ENCODE measurements at places on chromosomes 12 and 14. TPM values are rescaled to one million over a fixed set of nuclear protein-coding genes. Genes with fewer than 3 reads are reported as not detected.

GRCh38 chr14:102593061-102593824, 794 bp downstream of the RCOR1 start:
- no peak for DNase-seq

- no peak for DNase-seq
Observed at GRCh38 chr12:8594072-8594471, 18.6 kb downstream of the AICDA start.

- no peak for DNase-seq
Observed at GRCh38 chr12:4830556-4831210, 79.0 kb upstream of the KCNA1 start.

DNA sequence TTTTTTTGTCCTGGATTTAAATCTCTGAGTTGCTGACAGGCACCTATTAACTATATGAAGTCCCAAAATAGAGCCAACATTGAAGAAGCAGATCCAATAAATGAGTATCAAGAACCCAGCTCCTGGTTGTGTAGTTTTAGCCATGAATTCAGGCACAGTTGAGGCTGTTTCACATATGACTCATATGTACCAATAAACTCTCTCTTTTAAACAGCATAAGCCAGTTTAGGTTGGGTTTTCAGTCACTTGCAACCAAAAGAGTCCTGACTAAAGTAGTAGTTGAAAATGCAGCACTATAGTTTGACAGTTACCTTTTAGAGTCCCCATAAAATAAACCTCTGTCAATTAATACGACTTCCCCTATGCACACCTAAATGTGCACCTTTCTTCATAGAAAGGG, 389.9 kb downstream of the RPS29 start:
- no peak for DNase-seq

DNA sequence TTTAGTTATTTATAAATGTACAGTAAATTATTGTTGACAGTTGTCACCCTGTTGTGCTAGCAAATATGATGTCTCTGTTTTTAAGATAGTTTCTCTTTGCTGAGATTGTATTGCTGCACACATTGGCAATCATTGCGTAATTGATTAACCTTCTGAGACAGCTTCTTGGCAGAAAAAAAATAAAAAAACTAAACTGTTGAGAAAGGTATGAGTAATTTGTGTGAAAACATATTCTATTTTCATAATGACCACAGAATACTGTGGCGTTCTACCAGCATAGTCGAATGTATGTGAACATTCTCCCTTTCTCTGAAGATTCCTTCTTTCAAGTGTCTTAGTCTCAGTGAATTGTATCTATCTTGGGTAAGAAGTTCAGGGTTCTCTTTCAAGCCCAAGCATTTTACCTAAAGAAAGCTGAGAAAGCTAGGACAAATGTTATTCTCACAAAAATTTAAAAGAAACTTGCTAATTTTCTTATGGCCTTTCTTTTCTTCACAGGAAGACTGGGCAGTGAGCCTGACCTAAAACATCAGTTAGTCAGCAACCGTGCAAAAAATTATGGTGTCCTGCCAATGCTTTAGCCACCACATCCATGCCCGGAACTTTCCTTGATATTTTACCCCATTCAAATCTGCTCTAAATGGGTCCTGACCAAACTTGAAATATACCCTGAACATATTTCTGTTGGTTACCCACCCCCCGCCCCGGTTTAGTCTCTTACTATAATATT, 69.0 kb upstream of the REP15 start:
- DNase-seq = peak; percentile 91

DNA sequence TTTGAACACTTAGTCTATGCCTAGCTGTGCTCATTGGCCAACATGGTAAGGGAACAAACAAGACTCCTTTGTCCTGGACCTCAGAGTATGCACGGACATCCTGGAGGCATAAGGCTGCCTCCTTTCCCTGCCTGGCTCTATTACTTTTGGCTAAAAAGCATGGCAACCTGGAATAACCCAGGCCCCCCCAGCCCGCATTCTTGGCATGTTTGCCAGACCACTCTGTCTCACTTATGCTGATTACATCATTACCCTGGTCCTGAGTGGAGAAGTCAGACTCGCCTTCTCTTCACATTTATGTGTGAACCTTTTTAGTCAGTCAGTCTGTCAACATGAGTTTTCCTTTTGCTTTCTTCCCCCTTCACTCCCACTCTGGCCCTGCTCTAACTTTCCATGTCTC, 58.0 kb upstream of the ELK3 start:
- DNase-seq = peak; percentile 45

DNA sequence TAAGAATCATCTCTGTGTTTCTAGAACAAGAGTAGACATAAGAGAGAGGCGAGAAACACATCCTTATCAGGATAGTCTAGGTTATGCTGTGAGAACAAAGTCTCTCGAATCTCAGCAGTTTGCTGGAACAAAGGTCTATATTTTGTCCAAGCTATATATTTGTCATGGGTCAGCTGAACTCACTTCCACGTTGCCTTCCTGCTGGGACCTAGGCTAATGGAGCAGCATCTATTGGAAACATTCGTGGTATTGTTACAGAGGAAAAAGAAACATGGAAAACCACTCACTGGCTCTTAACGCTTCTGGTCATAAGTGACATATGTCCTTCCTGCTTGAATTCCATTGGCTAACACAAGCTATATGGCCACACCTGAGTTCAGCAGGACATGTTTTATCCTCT, 112.6 kb upstream of the DYRK2 start:
- no peak for DNase-seq

- peak; percentile 89 for DNase-seq
Observed at GRCh38 chr12:24066865-24067264, 117.4 kb upstream of the SOX5 start.

GRCh38 chr12:43585676-43586075, 33.7 kb upstream of the ADAMTS20 start:
- DNase-seq = no peak

DNA sequence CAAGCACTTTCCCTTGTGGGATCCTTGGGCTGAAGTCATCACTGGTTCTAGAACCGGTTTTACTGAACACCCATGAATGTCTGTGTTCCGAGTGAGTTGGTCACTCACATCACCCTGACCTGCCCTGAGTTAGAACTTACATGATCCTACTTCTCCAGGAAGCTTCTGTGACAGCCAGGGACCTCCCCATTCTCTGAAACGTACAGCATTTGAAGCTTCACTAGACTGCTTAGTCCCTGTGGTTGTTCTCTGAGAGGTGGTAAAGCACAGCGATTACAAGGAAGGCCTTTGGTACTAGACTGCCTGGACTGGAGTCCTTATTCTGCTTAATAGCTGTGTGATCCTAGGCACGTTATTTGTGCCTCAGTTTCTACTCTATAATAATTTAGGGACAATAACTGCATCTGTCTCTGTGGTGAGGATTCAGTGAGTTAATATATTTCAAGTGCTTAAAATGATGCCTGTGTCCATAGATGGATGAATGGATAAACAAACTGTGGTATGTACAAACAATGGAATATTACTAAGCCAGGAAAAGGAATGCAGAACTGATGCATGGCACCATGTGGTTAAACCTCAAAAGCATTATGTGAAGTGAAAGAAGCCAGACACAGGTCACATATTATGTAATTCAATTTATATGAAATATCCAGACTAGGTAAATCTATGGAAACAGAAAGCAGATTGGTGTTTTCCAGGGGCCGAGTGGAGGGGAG, 54.7 kb upstream of the DDX11 start:
- no peak for DNase-seq

- no peak for DNase-seq
Observed at GRCh38 chr12:111166779-111167540, 201.9 kb downstream of the PHETA1 start.

DNA sequence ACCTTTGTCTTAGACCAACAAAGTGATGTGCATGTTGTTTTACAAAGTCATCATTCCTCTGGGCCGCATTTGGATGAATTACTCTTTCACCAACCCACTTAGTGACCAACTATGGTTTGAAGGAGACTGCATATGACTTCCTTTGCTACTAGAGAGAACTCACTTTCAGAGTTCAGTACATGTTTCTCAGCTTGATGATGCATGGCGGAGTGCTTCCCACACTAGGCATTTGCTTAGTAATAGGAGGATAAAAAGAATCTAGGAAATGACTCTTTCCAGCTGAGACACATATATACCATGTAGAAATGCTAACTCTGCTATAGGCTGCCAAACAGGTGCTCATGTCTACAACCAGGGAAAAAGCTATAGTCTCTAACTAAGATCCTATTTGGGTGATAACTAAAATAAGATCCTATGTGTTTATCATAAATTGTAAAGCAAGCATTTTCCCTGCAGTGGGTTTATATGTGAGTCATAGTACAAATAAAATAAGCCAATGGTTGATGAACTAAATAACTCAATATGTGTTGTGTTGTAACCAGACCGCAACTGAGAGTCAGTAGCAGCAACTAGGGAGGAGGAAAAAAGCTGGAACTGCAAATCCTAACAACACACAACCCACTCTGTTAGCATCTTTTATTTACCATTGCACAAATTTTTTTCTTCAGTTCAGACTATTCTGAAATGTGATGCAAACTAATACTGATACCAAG, 87.2 kb downstream of the TSPAN8 start:
- peak; percentile 66 for DNase-seq

- peak; percentile 69 for DNase-seq
Observed at GRCh38 chr12:59164991-59165718, 244.9 kb upstream of the LRIG3 start.

DNA sequence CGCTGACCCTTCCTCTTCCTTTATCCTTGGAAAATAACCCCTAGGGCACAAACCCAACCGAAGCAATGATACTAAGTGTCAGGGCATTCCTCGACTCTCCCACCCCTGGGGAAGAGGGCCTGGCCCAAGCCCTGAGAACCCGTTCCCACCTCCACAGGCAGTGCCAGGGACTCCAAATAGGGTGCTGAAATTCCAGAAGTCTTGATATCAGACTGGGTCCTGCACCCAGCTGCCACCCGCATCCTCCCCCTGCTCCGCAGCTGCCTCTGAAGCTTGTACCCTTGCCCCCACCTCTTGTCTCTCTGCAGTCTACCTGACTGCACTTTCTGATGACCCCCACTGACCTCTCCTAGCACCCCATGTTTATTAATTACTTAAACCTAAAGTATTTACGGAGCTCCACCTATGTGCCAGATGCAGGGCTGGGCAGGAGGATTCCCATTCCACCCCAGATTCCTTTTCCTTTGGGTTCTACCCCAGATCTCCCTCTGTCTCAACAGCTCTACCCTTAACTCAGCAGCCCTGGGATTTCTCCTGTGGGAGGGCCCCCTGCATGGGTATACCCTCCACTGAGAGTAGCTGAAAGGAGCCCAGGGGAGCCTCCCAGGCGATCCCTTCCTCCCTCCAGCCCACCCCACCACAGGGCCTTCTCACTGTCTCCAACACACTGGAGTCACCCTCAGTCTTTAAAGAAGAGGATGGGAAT, 4.1 kb upstream of the KRT18 start:
- DNase-seq = no peak

DNA sequence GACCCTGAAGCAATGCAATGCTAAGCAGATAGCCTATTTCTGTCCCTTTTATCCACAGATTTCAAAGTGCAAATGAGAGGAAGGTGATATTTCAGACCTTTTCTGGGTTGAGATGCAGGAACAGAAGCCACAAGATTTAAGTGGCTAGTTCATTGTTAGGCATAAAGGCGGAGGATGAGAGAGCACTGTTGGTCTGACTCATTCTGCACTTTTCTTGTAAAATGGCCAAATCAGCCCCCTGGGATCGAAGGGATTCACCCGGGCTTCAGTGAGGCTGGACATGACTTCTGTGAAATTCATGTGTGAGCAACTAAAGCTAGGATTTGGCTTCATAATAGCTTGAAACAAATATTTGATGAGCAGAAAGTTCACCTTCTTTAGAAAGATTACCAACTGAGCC, 101.9 kb upstream of the OVCH1 start:
- DNase-seq = peak; percentile 51

DNA sequence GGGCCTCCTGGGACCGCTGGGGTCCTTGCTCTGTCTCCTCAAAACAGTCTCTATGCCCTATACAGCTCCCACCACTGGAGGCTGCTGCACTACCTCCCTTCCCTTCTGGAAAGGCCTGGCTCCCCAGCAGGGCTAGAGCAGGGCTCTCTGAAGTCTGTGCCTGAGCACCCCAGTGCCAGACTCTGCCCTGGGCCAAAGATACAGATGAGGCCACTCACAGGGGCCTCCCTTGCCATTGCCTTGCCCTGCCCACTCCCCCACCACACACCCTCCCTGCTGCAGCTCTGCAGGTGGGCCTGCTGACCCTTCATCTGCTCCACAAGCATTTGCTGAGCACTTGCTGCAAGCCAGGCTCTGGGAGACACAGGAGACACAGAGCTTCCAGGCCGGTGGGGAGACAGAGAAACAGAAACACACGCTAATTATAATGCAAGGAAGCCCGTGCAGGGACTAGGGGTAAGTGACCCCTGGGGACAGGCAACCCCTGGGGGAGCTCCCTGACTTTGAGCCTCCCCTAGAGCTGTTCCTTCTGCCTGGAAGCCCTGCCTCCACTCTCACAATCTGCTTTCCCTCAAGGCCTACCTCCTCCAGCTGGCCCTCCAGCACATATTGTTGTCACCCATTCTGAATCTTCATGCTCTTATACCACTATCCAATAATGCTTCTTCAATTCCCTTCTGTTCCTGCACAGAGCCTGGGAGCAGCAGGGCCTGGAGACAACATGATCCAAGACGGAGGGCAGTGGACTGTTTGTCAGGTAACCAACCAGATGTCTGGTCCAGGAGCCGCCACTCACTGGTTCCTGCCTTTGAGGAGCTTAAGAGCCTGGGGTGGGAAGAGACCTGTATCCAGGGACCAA, 32.6 kb upstream of the PNMA1 start:
- no peak for DNase-seq

- DNase-seq = no peak
Observed at GRCh38 chr12:57592551-57593165, 1.7 kb downstream of the PIP4K2C start.

DNA sequence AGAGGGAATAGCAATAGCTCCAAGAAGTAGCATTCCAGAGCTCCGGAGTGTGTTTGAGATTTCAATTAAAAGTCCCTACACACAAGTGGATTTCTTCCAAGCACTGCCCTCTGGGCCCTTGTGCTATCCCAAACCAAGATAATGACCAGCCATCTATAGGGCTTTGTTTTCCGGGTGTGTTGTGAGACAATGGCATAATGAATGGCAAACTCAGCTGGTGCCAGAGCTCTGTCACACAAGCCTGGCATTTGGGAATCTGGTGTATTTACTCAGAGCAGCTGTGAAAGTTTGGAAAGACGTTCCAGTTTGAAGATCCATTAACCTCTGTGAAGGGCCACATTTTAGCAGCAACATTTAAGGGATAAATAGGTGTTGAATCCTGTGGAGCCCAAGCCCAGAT, 61.2 kb upstream of the TMTC2 start:
- DNase-seq = no peak

Gene ANKS1B
- total RNA-seq = 0.51 TPM

Gene SDR39U1
- total RNA-seq = 9.9 TPM

Gene SLC4A8
- total RNA-seq = 3.3 TPM

Gene LRTM2
- total RNA-seq = not detected

Gene SLCO1A2
- total RNA-seq = not detected

Gene ALG10B
- total RNA-seq = 1.8 TPM

Gene FOXM1
- 7.3 TPM for total RNA-seq

Gene KIF21A
- 2.8 TPM for total RNA-seq

Gene CCDC198
- not detected for total RNA-seq

Gene SBNO1
- 20.8 TPM for total RNA-seq

Gene DTX1
- 0.26 TPM for total RNA-seq

Gene CLEC2D
- total RNA-seq = 5.1 TPM

Gene SMIM41
- 2.0 TPM for total RNA-seq

Data from fibroblast of lung (primary cell).